ENCODE measurements at places on chromosomes 16 and 17.

- DNase-seq, result no peak
Measured at GRCh38 chr16:77705351-77705750, 17.0 kb upstream of the NUDT7 start.

- DNase-seq, result no peak
Measured at GRCh38 chr17:64128787-64129514, 993 bp downstream of the ERN1 start.

- DNase-seq, result no peak
Measured at GRCh38 chr17:16969931-16970906, 1.7 kb downstream of the TNFRSF13B start.

- no peak for DNase-seq
Measured at GRCh38 chr16:89077076-89077475, 16.6 kb upstream of the ACSF3 start.

DNA sequence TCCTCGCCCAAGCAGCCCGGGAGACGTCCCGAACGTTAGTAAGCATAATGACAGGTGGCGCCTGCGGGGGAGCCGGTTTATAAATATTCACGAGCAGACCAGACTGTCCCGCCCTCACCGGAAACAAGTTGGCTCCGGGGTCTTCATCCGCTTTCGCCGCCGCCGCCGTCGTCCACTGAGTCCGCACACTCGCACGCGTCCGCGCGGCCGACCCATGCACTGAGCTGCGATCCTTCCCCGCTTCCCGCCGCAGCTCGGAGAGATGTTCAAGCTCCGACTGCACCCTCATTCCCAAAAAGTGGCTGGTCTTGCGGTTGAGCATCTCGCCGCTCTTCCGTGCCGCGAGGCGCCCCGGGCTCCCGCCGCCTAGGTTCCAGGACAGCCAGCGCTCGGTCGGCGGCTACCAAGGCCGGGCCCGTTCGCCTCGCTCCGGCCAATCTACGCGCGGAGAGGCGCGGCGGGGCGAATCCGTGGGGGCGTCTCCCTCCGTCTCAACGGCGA is 385 bp downstream of the CFAP119 start:
- no peak for DNase-seq

DNA sequence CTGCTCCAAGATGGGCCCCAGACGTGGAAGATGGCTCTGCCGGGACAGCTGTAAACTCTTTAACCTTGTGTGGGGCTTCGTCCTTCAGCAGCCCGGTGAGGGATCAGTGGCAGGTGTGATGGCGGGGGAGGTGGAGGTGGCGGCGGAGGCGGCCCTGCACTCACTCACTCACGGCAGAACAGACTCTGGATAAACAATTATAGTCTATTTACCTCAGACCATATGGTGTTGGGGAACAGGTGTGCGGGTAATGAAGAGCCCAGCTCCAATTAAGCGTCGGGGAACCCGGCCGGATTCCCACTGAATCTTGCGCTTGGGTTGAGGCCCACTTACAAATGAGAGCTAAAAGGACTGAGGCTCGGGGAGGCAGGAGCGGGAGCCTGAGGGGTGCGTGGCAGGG is 104.3 kb upstream of the SDK2 start:
- peak; percentile 19 for DNase-seq

DNA sequence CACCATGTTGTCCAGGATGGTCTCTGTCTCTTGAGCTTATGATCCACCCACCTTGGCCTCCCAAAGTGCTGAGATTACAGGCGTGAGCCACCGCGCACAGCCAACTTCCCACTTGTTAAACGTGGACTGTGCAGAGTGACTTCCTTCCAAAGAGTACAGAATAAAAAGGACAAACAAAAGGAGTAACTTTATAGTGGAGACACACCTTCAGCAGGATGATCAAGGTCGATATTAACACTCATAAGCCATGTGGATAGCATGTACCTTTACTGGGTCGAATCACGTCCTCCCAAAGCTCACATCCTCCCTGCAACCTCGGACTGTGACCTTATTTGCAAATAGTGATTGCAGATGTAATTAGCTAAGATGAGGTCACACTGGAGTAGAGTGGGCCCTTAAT is 10.1 kb upstream of the ZFP1 start:
- DNase-seq, result no peak

DNA sequence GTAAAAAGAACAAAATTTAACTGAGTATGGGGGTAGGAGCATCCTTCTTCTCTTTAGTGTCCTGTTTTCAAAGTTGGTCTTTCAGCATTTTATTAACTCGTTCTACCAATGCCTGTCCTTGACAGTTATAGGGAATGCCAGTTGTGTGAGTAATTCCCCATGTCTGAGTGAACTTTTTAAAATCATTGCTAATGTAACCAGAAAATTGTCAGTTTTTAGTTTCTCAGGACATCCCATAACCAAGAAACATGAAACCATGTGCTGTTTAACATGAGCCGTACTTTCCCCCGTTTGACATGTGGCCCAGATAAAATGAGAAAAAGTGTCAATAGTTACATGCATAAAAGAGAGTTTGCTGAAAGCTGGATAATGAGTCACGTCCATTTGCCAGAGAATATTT is 71.4 kb upstream of the ARL4D start:
- DNase-seq, result no peak

GRCh38 chr16:56530872-56531271 is 11.0 kb upstream of the BBS2 start:
- no peak for DNase-seq

GRCh38 chr17:82085031-82085861 is 12.8 kb downstream of the FASN start:
- peak; percentile 42 for DNase-seq

DNA sequence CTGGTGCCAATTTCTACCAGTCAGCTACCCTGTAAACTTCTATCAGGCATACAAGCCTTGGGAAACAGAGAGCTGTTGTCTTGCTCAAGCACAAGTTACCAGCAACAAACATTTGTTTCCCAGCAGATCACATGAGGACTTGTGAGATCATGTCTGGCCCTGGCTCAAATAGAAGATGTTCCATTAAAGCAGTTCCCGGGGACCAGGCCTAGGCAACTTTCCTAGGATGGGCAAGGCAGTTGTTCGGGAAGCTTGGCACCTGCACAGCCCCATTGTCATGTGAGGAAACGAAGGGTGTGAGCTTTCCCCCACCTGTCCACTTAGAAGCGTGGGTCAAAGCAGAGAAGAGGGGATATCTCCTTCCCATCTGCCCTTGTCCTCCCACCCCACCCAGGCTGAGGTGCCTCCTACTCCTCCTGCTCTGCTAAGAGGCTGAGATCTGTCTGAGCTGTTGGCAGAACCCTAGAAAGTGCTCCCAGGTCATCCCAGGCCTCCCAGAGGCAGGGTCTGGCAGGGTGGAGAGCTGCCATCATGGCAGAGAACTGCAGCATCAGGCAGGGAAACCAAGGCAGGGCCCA is 11.2 kb upstream of the SLC47A2 start:
- peak; percentile 54 for DNase-seq

DNA sequence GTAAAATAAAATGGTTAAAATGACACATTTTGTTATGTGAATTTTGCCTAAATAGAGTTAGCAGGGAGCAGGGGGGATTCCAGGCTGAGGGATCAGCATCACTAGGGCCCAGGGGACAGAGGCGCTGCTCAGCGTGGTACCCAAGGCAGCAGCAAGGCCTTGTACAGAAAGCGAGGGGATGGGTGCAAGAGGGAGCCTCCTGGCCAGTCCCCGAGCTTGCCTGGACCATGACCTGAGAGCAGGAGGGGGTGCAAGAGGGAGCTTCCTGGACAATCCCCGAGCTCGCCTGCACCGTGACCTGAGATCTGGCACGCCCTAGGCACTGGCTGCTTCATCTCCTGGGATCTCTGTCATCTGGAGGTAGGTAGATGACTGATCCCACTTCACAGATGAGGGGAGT is 17.3 kb upstream of the JPH3 start:
- DNase-seq, result no peak

DNA sequence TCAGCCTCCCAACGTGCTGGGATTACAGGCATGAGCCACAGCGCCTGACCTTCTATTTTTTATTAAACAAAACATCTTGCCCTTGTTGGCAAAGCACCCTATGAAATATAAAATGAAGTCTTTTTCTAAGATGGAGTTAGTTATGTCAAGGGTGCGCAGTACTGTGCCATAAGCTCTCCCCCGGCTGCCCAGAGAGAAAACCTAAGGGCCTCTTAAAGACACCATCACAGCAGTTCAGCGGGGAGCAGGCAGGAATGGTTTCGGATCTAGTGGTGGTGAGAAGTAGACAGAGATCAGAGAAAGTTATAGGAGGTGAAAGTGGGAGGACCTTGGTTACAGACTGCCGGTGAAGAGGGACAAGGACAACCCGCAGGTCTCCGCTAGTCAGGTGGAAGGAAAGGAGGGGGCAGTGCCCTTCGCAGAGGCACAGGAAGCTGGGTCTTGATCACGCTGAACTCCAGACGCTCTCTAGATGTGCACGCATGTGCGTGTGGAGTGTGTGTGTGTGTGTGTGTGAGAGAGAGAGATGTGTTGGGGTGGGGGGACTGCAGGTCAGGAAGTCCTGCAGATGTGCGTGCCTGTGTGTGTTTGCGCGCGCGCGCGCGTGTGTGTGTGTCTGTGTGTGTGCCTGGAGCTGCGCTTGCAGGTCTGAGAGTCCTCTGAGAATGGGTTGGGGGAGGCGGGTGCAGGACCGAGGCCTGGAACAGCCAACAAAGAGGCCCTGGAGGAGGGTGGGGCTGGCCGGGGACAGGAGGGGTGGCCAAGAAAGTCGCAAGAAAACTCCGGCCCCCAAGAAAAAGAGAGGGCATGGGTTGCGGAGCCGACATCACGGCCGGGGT is 748 bp upstream of the CMTM3 start:
- DNase-seq, result peak; percentile 89

DNA sequence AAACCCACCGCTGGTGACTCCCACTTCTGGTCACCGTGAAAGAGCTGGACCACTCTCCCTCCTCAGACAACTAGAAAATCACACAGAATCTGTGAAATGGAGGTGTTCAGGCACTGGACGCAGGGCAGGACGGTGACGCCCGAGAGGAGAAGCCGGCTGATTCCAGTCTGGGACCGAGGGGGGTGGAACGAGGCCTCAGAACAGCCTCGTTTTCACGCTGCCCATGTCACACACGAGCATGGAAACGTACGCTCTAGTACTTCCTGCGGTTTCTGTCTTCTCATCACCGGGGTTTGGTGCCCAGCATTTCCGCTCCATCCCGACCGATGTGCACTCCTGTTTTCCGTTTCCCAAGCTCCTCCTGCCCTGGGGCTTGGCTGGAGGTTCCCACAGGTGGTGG is 101.8 kb upstream of the METRNL start:
- no peak for DNase-seq

GRCh38 chr16:912322-912683 is 58.5 kb downstream of the LMF1 start:
- no peak for DNase-seq

DNA sequence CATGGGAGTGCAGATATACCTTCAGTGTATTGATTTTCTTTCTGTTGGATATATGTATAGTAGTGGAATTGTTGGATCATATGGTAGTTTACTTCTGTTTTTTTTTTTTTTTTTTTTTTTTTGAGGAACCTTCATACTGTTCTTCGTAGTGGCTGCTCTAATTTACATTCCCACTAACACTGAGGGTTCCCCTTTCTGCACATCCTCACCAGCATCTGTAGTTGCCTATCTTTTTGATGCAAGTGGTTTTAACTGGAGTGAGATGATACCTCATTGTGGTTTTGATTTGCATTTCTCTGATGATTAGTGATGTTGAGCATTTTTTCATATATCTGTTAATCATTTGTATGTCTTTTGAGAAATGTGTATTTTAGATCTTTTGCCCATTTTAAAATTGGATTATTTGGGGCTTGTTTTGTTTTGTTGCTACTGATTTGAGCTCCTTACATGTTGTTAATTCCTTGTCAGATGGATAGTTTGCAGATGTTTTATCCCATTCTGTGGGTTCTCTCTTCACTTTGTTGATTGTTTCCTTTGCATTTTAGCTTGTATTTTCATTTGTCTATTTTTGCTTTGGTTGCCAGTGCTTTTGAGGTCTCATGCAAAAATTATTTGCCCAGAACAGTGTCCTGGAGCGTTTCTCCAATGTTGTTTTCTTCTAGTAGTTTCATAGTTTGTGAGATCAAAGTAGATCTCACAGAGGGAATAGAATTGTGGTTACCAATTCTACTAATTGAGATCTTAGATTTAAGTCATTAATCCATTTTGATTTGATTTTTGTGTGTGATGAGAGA is 25.0 kb upstream of the BCAS3 start:
- no peak for DNase-seq

- DNase-seq, result peak; percentile 26
Measured at GRCh38 chr16:1265090-1265630, 9.3 kb downstream of the TPSD1 start.

DNA sequence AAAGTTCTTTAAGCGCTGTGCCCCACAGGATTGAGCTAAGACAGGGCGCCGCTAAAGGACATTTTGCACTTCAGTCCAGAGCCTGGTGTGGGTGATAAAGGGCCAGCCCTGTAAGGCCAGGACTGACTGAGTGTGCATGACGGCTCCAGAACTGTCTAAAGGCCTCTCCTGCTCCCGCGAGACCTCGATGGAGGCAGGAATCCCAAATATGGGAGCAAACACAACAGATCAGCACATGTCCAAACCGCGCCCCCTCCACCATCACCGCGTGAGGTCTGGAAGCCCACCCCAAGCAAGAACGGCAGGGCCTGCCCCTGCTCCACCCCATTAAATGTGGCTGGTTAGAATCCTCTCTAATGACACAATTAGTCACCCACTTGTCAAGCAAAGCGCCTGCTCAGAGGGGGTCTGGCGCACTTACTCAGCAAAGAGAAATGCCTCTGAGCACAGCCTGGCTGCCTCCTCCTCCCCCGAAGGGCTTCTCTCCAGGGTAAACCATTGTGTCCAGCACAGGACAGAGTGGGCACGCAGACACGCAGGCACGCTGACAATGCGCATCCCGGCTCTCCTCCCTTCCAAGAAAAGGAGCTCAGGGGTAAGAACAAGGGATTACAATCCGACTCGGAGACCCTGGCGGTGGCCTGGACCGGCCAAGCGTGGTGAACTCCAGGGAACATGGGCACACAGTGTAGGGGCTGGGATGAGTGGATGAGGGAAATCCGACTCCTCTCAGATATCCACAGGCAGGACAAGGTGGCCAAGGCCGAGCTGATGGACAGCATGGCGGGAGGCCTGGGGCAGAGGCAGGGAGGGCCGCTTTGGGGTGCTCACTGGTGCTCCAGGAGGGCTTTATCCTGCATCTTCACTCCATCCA is 1.5 kb downstream of the MXRA7 start:
- peak; percentile 94 for DNase-seq
